ENCODE measurements at places on chromosomes 7 and 10.

GRCh38 chr10:67076144-67076543 is 150.3 kb downstream of the LRRTM3 start:
- no peak for DNase-seq

- DNase-seq = no peak
Measured at GRCh38 chr7:153588586-153588985, 463.6 kb upstream of the DPP6 start.

- no peak for DNase-seq
Measured at GRCh38 chr10:29228562-29228961, 60.3 kb upstream of the LYZL1 start.

- no peak for DNase-seq
Measured at GRCh38 chr10:34222359-34222758, 592.7 kb downstream of the PARD3 start.

DNA sequence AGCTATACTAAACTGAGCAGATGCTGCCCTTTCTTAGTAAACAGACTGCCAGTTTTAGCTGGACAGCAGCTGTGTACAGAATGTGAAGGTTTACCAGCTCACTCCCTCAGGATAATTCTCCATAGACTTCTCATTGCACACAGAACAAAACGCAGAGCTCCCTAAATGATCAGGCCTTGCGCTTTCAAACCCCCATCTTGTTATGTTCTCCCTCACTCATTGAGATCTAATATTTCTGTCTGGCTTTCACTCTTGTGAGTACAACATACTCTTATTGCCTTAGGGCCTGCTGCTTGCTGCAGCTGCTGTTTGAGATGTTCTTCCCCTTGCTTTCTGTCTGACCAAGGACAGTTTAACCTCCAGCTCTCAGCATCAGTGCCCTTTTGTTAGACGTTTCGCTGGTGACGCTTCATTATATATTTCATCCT is 17.3 kb downstream of the VWDE start:
- DNase-seq = no peak

DNA sequence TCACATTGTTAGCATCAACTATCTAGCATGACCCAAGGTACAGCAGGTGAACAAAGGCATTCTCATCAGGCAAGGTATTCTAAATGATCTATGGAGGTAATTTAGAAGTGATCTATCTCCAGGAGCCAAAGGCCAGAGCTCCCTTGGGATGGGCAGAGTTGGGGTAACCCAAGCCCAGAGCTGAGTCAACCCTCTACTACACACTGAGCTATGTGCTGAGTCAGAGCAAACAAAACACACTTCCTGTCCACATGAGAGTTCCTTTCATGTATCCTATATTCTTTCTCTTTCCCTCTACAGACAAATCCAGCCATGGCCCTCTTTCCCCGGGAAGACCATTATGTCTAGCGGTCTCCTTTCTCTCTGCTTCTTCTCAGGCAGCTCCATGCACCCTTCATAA is 68.2 kb upstream of the AGK start:
- DNase-seq = no peak

DNA sequence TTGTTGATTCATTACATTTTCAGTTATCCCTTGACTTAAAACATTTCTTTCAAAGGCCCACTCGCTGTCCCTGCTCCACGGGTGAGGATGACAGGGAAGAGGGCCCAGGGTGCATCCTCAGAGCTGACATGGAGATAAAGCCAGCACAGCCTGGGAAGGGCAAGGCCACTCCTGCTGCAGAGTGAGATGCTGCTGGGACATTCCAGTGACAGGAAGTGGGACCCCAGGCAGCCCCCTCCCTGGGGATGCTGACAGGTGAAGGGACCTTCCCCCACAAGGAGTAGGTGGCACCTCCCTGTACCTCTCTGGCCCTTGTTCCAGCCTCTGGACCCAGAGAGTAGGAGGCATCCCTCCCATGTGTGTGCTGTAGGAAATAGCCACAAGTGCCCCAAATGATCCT is 97.8 kb upstream of the DDC start:
- DNase-seq = peak; percentile 46

DNA sequence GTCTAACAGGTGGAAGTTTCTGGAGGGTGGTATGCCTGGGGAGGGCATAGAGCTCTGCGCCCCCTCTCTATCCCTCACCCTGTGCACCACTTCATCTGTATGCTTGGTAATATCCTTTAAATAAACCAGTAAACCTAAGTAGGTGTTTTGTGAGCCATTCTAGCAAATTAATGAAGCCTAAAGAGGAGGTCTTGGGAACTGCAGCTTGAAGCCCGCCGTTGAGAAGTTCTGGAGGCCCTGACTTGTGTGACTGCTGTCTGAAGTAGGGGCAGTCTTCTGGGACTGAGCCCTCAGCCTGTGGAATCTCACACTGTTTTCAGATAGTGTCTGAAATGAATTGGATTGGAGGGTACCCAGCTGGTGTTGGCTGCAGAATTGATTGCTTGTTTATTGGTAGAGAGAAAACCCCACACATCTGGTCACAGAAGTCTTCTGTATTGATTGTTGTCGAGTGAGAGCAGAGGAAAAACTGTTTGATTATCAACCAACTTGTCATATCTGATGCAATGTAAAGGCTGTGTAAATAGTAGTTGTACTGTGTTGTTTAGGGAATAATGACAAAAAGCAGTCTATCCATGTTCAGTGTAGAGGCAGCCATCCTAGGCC is 4.7 kb downstream of the CRCP start:
- DNase-seq = no peak

- no peak for DNase-seq
Measured at GRCh38 chr10:90288391-90288933, 569.4 kb downstream of the HTR7 start.

DNA sequence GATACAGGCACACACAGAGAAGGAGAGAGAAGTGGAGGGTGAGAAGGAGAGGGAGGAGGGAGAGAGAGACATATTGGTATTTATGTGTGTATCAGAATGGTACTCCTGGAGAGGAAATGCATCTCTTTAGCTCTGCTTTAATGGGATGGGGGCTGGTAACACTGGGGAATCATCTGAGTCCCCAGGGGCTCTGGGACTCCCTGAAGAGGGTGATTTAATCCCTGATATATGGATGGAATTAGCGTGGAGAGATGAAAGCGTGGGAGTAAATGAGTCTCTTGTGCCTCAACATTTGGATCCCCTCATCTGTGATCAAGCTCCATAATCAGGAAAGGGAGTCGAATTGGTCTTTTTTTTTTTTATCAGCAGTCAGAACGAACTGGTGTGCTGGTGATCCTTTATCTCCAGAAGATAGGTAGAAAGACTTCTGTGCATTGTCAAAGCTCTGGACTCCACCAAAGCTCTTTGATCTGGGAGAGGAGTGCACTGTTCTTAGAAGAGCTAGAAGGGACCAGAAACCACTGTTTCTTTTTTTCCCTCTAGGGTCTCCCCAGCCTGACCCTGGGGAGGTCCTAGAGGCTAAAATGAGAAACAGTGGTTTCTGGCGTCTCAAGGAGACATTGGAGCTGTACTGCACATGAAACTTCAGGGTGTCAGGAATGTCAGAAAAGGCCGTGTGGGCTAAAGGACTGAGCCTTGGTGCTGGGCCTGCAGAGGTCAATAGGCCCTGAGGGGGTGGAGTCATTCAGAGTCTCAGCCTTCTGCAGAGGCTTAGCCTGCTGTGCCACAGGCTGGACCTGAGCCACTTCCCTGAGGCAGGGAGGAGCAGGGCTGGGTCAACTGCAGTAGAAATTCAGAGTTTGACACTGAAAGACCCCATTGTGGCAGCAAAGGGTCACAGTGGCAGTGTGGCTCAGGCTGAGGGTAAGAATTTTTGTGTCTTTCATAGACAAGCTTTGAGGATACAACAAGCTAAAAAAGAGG is 234.4 kb upstream of the SLC26A5 start:
- DNase-seq = no peak

GRCh38 chr7:30396389-30396788 is 82.2 kb downstream of the NOD1 start:
- DNase-seq = no peak

All from activated CD8-positive, alpha-beta memory T cell treated with anti-CD3 and anti-CD28 coated beads, Interleukin-2, amount 50 U/mL, for 48 hours (primary cell).